Effector memory CD8-positive, alpha-beta T cell (primary cell): ENCODE measurements at places on chromosomes 16 and 17.

GRCh38 chr17:63519972-63520882 lies 2.9 kb upstream of the KCNH6 start:
- DNase-seq, result no peak

GRCh38 chr17:29611351-29612093 lies 11.2 kb downstream of the CORO6 start:
- no peak for DNase-seq

- DNase-seq, result no peak
These were observed 340.2 kb downstream of the HS3ST3B1 start for GRCh38 chr17:14641117-14641516.

GRCh38 chr16:30722443-30722842 lies 23.5 kb downstream of the SRCAP start:
- DNase-seq, result no peak

- DNase-seq, result no peak
These were observed 1.2 kb downstream of the THAP11 start for GRCh38 chr16:67843343-67843765.

DNA sequence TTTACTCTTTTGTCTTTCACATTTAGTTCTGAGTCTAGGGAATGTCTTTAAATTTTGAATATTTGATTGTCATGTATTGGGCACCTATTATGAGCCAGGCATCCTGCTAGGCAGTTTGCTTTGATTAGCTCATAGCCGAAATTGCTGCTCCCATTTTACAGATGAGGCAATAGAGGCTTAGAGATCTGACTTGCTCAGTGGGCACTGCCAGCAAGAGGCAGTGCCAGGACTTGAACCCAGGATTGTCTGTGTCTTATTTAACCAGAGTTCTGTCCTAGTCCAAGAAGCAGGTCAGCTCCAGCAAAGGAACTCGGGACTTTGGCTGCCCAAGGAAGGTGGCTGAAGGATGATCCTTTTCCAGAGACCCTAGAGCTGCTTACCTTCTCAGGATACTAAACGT lies 24.5 kb downstream of the BEAN1 start:
- no peak for DNase-seq

DNA sequence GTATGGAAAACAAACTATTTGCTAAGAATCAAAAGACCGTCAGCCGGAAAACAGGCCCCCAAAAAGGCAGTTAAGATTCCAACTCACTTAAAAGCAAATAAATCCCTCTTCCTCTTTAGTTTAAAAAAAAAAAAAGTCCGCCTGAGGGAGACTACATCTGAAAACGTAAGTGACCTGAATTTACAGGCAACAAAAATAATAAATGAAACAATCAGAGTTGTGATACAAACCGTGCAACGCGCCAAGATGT lies 1.1 kb downstream of the KANSL1 start:
- no peak for DNase-seq

GRCh38 chr16:67968400-67969253 lies at the start of gene SLC12A4:
Gene SLC12A4, minus strand, starts transcription at chr16:67968637. Its CDS starts 84 bp downstream, at chr16:67968553.
- peak; percentile 86 for DNase-seq

GRCh38 chr16:28974007-28974436 lies 556 bp upstream of the SPNS1 start:
- no peak for DNase-seq

GRCh38 chr17:39400547-39401411 lies 647 bp downstream of the FBXL20 start:
- DNase-seq, result peak; percentile 9

DNA sequence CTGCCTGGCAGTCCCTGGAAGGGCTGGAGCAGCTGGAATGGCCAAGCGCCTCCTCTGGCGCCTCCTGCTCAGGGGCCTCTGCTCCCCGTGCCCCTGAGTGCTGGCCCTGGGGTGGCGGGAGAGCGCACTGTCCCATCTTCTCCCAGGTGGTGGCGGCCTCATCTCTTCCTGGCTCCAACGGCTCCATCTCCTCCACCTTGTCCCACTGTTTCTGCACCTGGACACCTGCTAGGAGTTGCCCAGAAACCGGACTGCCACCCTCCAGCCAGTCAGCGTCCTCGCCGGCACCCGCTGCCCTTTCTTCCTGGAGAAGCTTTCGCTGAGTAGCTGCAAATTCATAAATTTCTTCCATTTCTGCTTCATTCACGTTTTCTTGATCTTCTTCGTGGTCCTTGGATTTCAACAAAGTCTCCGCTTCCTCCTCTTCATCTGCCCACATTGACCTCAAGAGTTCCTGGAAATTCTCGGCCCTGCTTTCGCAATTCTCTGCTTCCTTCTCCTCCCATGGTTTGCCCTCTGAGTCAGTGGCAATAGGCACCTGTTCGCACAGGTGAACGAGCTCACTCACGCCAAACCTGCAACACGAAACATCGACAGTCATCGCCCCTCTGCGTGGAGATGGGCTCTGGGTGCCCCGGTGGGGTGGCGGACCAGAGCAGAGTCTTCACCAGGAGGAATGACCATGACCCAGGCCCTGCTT lies 13.7 kb upstream of the NLRC3 start:
- no peak for DNase-seq

DNA sequence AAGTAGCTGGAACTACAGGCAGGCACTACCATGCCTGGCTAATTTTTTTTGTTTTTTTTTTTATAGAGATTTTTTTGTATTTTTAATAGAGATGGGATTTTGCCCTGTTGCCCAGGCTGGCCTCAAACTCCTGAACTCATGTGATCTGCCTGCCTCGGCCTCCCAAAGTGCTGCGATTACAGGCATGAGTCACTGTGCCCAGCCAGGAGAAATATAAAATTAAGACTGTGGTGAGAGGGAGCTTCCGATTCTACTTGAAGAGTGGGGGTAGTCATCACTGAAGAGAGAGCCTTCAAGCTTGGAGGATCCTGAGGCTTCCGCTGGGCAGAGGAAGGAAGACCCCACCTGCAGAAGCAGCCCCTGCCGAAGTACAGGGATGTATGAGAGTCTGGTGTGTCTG lies 34.4 kb upstream of the RGS9 start:
- no peak for DNase-seq

DNA sequence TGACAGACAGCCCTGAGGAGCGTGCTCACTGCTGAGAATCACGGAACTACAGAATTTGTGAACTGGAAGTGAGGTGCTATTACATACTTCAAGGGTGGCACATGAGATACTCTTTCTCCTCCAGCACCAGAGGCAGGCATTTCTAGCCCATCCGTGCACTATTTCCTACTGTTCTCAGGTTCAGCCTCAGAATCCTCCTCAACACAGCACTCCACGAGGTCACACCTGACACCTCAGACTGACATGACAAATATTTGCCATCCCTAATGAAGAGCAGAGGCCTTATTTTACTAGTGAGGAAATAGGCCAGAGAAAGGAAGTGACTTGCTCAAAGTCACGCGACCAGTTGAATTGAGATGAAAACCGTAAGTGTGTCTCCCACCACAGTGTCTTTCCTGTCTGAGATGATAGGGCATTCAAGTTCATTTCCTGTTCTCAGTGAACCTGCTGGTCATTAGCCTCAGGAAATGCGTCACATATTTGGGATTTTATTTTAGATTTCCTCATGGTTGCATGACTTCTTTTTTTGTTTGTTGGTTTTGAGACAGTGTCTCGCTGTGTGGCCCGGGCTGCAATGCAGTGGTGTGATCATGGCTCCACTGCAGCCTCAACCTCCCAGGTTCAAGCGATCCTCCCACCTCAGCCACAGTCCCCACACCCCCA lies 23.6 kb downstream of the SEZ6 start:
- peak; percentile 65 for DNase-seq

DNA sequence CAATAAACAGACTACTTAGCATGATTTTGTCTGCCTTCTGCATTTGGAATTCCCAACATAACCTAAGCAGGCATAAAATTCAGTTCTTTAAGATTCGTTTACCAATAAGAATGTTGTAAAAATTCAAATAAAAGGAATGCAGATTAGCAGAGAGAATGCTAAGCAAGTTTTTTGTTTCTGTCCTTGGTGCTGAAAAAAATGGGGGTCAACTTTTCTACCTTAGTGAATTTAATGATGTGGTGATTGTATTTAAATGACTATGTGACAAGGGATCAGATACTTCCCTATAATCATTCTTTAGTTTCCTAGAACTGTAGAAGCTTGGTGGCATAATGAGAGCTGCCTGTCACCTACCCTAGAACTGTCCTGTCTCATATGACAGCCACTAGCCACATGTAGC lies 159.5 kb downstream of the RBFOX1 start:
- DNase-seq, result no peak

- DNase-seq, result no peak
These were observed 42.3 kb downstream of the JPH3 start for GRCh38 chr16:87644596-87644995.

DNA sequence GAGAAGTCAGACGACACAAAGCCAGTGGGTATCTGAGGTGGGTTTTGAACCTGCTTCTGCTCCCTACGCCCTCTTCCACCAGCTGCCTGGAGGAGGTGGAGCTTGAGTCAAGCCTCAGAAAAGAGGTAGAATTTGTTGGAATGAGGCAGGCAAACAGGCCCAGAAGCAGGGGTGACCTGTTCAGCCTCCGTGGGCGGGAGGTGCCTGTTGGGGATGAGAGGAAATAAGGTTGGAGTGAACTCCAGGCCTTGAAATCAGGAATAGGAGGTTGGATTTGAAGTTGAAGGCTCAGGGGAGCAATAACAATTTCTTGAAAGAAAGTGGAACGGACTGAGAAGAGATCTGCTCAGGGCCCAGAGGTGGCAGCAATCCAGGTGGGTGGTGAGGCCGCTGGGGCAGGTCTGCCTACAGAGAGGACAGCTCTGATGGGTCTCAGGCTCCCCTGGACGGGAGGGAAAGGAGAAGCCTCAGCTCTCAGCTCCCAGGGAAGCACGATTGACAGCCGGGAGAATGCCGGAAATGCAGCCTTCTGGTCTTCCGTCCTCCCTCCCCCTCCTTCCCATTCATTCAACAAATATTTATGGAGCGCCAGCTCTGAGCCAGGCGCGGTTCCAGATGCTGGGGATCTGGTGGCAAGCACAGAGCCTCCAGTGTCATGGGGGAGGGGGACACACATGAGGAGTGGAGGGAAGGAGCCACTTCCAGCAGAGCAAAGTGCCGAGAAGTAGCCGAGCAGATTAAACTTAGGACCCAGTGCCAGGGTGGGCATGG lies 61.9 kb upstream of the CIBAR2 start:
- no peak for DNase-seq

DNA sequence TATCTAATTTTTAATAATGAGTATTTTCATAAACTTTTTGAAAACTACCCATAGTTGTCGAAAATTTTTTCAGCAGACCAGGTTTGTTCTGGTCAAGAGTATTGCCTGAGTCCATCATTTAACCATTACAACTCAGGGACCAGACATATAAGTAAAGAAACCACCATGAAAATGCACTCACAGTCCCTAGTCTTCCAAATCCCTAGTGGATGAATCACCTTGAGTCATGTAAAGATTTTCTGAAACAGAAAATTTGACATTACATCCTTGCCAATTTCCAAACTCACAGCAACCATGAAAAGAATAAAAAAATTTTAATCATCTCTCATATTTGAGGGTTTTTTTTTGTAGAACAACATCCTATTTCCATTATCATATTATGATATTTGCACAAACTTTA lies 1337.5 kb upstream of the CDH8 start:
- DNase-seq, result no peak

DNA sequence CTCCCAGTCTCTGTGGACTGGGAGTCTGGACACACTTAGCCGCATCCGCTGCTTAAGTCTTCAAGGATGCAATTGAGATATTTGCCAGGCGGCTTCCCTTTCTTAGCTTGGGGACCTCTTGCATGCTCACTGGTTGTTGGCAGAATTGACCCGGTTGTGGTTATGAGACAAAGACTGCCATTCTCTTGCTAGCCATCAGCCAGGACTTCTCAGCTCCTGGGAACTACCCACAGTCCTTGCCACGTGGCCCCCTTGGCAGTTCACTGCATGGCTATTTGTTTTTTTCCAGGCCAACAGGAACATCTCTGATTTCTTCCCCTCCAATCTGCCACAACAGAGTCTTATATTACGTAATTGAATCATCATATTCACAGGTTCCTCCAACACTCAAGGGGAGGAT lies 25.5 kb downstream of the CACNG4 start:
- no peak for DNase-seq

DNA sequence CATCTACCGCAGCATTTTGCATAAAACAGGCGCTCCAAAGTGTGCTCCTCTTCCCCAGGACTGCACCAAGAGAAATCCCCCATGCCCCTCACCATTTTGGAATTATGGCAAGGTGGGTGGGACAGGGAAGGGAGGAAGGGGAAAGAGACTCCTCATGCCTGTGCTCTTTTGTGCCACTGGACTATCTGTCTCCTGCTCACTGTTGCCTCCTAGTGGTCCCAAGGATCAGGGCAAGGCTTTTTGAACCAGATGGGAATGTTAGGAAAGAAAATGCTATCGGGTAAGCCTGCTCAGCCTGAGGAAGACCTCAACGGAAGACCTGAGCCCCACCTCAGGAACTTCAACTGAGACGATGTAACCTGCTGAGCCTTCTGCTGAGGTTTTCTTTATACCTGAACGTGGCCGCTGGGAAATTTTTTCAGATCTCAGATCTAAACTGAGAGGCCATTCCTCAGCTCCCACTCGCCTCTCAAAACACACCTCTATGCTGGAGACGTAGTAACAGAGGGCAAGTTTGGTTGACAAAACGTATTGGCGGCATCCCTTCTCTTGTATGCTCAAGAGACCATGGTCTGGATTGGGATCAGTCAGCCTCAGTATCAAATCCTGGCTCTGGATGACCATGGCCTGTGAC lies 58.3 kb downstream of the SPACA3 start:
- DNase-seq, result peak; percentile 21

DNA sequence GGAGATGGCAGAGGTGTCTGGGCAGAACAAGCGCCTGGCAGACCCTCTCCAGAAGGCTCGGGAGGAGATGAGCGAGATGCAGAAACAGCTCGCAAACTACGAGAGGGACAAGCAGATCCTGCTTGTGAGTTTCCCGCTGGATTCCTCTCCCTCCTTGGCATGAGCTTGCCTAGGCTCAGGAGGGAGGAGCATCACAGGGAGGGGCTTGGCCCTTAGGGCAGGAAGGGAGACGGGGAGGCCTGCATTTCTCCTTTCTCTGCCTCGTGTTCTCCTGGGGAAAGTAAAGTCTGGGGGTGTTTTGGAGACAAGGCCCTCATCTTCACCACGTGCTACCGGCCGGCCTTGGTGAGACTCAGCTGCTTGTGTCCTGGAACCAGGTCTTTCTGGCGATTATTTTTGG lies 18.0 kb upstream of the DBNDD1 start:
- DNase-seq, result no peak

- DNase-seq, result no peak
These were observed 185.9 kb downstream of the RGS9 start for GRCh38 chr17:65323049-65323448.

DNA sequence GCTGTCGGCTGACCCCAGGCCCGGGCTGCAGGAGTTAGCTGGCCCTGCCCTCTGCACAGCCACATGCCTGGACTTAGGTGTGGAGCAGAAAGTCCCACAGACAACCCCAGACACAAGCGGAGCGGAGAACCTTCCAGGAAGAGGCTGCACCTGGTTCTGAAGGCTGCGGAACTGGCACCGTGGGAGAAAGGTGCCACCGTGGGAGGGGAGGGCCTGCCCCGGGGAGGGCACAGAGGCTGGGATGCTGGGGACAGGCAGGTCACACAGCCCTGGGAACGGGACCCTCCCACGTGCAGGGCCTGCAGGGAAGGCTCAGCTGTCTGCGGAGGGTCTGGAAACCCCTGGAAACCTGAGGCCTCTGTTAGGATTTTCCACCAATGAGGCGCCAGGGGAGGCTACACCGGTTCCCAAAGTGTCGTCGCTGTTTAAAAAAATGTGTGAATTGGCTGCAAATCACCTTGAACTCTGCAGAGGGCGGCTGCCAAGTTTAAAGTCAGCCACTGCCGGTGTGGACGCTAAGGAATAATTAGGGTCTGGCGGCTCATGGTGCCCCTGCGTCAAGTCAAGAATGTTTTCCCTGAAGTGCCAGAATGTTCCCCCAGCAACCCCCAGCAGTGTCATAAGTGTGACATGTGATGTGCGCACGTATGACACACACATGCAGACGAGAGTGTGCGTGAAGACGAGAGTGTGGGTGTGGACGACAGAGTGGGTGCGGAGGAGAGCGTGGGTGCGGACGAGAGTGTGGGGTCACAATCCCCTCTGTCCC lies 50.9 kb upstream of the PABPN1L start:
- no peak for DNase-seq
